ENCODE measurements at places on chromosomes 12 and 14. TPM values are rescaled to one million over a fixed set of nuclear protein-coding genes. Genes with fewer than 3 reads are reported as not detected.

LHX5 gene
- total RNA-seq, result not detected

GPR135 gene
- total RNA-seq, result 2.0 TPM

HOXC6 gene
- not detected for total RNA-seq

SLC35F4 gene
- not detected for total RNA-seq

JPH4 gene
- total RNA-seq, result 0.84 TPM

DNA sequence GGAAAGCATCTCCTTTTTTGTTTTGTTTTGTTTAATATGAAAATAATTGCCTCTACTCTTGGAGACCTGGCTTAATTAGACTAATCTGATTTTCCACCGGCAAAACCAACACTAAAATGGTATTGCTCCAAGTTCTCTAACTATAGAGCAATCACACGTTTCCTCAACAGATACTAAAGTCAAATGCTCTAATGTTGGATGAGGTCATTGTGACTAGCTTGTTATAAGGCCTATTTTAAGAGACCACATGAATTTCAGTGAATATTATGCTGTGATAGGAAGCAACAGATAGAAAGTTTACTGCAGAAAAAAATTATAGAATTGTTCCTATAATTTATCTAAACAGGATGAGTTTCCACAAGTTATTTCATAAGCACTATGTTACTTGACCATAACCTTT lies 3.3 kb upstream of the CCDC196 start:
- no peak for DNase-seq

- DNase-seq, result no peak
Observed at GRCh38 chr12:116210131-116210530, 67.4 kb downstream of the MED13L start.

GRCh38 chr14:95388699-95389098 lies 69.0 kb upstream of the CLMN start:
- no peak for DNase-seq

DNA sequence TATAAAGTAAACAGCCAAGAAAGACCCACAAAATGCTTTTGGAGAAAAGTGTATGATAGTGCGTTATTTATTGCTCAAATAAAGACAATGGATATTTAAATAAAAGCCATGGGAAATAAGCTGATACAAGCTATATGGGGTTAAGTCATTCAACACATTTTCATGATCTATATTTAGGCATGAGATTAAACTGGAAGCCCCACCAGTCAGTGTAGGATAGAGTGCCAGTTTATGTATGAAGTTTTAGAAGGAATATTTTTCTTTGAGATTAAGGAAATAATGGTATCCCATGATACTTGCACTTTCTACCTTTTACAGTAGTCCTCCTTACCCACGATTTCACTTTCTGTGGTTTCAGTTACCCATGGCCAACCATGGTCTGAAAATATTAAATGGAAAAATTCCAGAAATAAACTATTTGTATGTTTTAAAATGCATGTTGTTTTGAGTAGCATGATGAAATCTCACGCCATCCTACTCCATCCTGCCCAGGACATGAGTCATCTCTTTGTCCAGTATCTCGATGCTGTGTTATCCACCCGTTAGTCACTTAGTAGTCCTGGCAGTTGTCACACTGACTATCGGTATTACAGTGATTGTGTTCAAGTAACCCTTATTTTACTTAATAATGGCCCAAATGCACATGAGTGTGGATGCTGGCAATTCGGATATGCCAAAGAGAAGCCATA lies 22.3 kb downstream of the SYT1 start:
- no peak for DNase-seq

DNA sequence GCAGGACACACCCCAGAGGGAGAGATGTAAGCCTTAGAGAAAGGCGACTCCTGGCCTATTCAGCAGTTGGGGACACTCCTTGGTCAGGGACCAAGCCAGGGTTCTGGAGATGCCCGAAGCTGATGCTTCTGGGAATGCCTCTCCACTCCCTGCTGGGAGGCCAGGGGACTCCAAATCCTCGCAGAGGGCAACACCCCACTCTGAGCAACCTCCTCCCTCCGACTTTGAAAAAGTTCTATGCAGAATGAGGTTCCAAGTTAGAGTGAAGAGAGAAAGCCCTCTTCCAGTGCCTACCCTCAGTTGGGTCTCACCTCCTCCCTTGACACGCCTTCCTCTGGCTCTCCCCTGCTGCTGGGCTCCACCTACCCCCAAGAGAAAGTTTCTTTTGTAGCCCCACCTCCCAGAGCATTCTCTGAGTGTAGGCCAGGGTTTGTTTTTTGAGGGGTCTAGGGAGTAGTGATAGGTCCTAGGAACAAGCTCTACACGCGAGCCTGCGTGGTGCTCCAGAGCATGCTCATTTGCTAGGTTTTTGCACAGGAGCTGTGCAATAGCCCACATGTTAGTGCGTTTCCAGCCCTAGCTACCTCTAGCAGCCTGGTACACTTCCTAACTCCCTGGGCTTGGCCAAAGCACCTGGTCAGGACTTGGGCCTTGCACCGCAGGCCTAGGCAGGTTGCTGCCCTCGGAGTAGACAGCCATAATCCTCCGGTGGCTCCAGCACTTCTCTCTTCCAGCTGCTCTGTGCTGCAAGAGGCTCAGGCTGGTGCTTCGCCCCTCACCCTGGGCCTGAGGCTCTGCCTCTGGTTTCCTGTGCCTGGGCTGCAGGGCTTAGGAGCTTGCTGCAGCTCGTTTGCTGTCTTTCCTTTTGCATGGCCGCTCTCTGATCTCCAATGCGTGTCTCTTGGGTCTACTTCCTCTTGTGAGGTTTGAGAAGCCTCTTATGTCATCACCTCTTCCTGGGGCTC lies 590 bp upstream of the CEBPE start:
- no peak for DNase-seq

Data from left colon (tissue), 2 donors.